Prostate gland (tissue), 2 donors: ENCODE measurements at places on chromosomes 2 and 18. TPM values are rescaled to one million over a fixed set of nuclear protein-coding genes. Genes with fewer than 3 reads are reported as not detected.

GRCh38 chr18:6737833-6738232 lies 8.3 kb downstream of the ARHGAP28 start:
- no peaks in the 10 kb centered on the region for H3K36me3 ChIP-seq
- H3K27ac ChIP-seq, result no peak overlapping the region
- peaks cover 4% of the 10 kb centered on the region for H3K4me1 ChIP-seq
- DNase-seq, result no peak
- no peak overlapping the region for H3K4me3 ChIP-seq

DNA sequence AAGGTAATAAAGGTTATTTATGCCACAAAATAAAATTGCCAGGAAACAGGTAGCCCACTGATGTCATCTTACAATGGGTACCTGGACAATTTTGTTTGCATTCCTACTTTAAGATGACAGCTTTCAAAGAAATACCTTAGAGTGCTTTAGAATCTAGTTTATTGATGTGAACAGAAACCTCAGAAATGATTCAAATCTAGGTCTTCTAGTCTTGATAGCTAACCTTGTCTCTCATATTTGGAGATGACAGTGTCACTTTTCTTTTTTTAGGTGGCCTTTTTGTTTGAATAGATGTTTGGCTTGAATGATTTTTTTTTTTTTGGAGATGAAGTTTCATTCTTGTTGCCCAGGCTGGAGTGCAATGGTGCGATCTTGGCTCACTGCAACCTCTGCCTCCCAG lies 69.1 kb downstream of the PIK3C3 start:
- H3K36me3 ChIP-seq, result no peaks in the 10 kb centered on the region
- H3K4me1 ChIP-seq, result no peaks in the 10 kb centered on the region
- no peak overlapping the region for H3K4me3 ChIP-seq
- H3K27ac ChIP-seq, result no peak overlapping the region

- H3K4me3 ChIP-seq, result no peak overlapping the region
- H3K27me3 ChIP-seq, result no peaks in the 10 kb centered on the region
- no peaks in the 10 kb centered on the region for H3K4me1 ChIP-seq
- H3K27ac ChIP-seq, result no peak overlapping the region
- no peaks in the 10 kb centered on the region for H3K36me3 ChIP-seq
Measured at GRCh38 chr2:60675301-60675700, 80.8 kb upstream of the PAPOLG start.

GRCh38 chr2:217789003-217789735 lies 213.6 kb downstream of the TNS1 start:
- no peaks in the 10 kb centered on the region for H3K4me1 ChIP-seq
- H3K27me3 ChIP-seq, result no peaks in the 10 kb centered on the region
- no peak overlapping the region for H3K27ac ChIP-seq
- H3K36me3 ChIP-seq, result no peaks in the 10 kb centered on the region

DNA sequence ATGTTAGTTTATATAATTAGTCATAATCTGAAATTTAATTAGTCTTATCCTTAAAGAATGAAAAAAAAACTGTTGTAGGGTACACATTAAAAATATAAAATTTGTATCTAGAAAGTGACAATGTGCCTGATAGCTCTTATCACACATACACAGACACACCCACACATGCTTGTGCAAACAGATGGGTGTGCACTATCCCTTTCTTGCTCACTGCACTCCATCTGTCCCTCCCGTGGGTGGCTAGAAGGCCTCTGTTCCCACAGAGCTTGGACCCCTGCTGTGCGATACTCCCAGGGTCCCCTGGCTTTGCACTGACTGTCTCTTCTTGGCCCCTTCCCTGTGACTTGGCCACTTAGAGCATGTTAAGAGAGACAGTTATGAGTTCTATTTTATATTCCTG lies 123.9 kb upstream of the ACKR3 start:
- no peaks in the 10 kb centered on the region for H3K36me3 ChIP-seq
- H3K4me1 ChIP-seq, result no peaks in the 10 kb centered on the region

GRCh38 chr2:108448678-108449409 lies at the start of gene GCC2:
GCC2 (plus strand) TSS chr2:108449206; CDS start chr2:108449275, 69 bp downstream.
- H3K27me3 ChIP-seq, result no peaks in the 10 kb centered on the region
- peak within 1 kb of the TSS; percentile 48 for H3K4me3 ChIP-seq
- H3K4me1 ChIP-seq, result peaks cover 8% of the 10 kb centered on the region
- H3K36me3 ChIP-seq, result no peaks in the 10 kb centered on the region
- peak; percentile 93 for DNase-seq
- peak within 1 kb of the TSS; percentile 85 for H3K27ac ChIP-seq

GRCh38 chr2:211401328-211401727 lies 844.9 kb downstream of the CPS1 start:
- no peaks in the 10 kb centered on the region for H3K27me3 ChIP-seq
- DNase-seq, result no peak
- H3K36me3 ChIP-seq, result no peaks in the 10 kb centered on the region
- H3K4me1 ChIP-seq, result no peaks in the 10 kb centered on the region

- no peak overlapping the region for H3K27ac ChIP-seq
- no peaks in the 10 kb centered on the region for H3K4me1 ChIP-seq
- no peaks in the 10 kb centered on the region for H3K27me3 ChIP-seq
- H3K4me3 ChIP-seq, result no peak overlapping the region
- no peaks in the 10 kb centered on the region for H3K36me3 ChIP-seq
- no peak for DNase-seq
Measured at GRCh38 chr2:62529758-62530157, 23.8 kb upstream of the TMEM17 start.

GRCh38 chr18:8830067-8831060 lies 125.0 kb downstream of the MTCL1 start:
- H3K4me3 ChIP-seq, result no peak overlapping the region
- no peaks in the 10 kb centered on the region for H3K27me3 ChIP-seq
- no peaks in the 10 kb centered on the region for H3K4me1 ChIP-seq

GRCh38 chr2:45013229-45014015 lies 4.2 kb upstream of the SIX2 start:
- peaks cover 3% of the 10 kb centered on the region for H3K27me3 ChIP-seq
- H3K36me3 ChIP-seq, result no peaks in the 10 kb centered on the region
- DNase-seq, result no peak
- peak overlapping the region; percentile 30 for H3K4me3 ChIP-seq
- peaks cover 8% of the 10 kb centered on the region for H3K4me1 ChIP-seq

GRCh38 chr18:23574611-23575308 lies 11.5 kb downstream of the NPC1 start:
- H3K27me3 ChIP-seq, result no peaks in the 10 kb centered on the region
- DNase-seq, result no peak
- H3K27ac ChIP-seq, result peak overlapping the region; percentile 19

- no peaks in the 10 kb centered on the region for H3K36me3 ChIP-seq
- no peak overlapping the region for H3K4me3 ChIP-seq
- H3K27ac ChIP-seq, result no peak overlapping the region
- no peaks in the 10 kb centered on the region for H3K4me1 ChIP-seq
- no peak for DNase-seq
Measured at GRCh38 chr18:54086863-54087262, 137.6 kb downstream of the MBD2 start.

DNA sequence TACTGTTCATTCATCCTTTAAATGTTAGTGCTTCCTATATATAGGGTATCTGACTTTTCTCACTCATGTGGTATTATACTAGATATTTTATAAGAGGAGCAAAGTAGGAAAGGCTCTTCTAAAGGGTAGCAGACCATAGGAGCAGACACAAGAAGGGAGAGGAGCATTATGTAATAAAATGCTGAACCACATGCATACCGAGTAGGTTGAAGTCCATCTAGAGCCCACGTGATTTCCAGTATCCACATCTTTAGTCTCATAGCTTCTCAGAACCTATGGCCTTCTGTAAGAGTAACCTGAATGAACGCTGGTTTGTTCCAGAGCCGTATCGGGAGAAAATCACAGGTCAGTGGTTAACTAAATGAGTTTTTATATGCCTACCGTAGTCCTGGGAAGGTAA lies 85.9 kb downstream of the MAP3K20 start:
- H3K4me1 ChIP-seq, result no peaks in the 10 kb centered on the region
- no peaks in the 10 kb centered on the region for H3K27me3 ChIP-seq
- H3K27ac ChIP-seq, result no peak overlapping the region
- no peaks in the 10 kb centered on the region for H3K36me3 ChIP-seq
- DNase-seq, result no peak

DNA sequence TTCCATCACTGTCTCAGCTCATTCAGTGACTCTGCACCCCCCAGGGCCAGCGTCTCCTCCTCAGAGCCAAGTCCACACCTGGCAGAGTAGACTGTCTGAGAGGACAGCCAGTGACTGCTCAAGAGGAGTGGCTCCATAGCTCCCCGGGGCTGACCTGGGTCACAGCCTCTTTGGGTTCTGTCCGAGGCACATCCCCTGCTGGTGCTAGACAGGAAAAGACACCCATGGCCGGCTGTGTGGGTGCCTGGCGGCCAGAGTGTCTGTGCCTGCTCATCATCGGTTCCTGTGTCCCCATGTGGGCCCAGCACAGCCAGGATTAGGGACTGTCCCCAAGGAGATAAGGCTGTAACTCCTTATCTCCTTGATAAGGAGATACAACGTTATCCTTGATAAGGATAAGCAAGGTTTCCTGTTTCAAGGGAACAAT lies 3.5 kb upstream of the CROCC2 start:
- H3K4me1 ChIP-seq, result peaks cover 11% of the 10 kb centered on the region
- H3K4me3 ChIP-seq, result no peak overlapping the region
- no peak overlapping the region for H3K27ac ChIP-seq
- H3K36me3 ChIP-seq, result no peaks in the 10 kb centered on the region
- DNase-seq, result no peak

GRCh38 chr18:57073501-57074187 lies 73.2 kb upstream of the BOD1L2 start:
- H3K4me1 ChIP-seq, result no peaks in the 10 kb centered on the region
- H3K27ac ChIP-seq, result no peak overlapping the region
- no peak for DNase-seq
- H3K36me3 ChIP-seq, result no peaks in the 10 kb centered on the region
- H3K27me3 ChIP-seq, result no peaks in the 10 kb centered on the region

DNA sequence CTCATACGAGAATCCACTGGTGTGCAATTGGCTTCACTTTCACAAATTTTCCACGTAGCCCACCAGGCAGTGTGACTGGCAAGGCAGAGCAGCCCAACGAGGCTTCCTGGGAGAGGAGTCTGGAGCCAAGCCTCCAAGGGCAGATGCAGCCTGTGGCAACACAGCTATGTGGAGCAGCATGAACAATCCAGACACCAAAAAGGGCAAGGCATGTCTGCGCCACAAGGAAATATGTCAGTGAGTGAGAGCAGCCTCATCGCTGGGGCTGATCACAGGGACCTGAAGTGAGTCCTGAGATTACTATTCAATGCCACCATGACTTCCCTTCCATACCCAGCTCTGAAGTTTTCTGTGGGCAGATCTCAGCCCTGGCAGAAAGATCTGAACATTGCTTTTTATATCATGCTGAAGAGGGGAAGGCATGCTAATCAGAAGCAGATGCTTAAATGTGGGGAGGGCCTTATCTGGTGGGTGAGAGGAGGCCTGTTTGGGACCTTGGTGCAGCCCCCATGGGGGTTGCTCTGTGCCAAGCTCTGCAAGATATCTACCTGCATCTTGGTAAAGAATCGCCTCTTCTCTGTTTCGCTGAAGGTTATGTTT lies 40.0 kb upstream of the PUM2 start:
- no peak overlapping the region for H3K4me3 ChIP-seq
- no peaks in the 10 kb centered on the region for H3K36me3 ChIP-seq
- no peaks in the 10 kb centered on the region for H3K27me3 ChIP-seq
- no peak for DNase-seq

GRCh38 chr18:56173542-56174220 lies 464.7 kb downstream of the TXNL1 start:
- no peak overlapping the region for H3K4me3 ChIP-seq
- no peak overlapping the region for H3K27ac ChIP-seq
- no peaks in the 10 kb centered on the region for H3K36me3 ChIP-seq
- no peaks in the 10 kb centered on the region for H3K27me3 ChIP-seq
- DNase-seq, result no peak

- H3K4me3 ChIP-seq, result no peak overlapping the region
- H3K4me1 ChIP-seq, result no peaks in the 10 kb centered on the region
- no peaks in the 10 kb centered on the region for H3K36me3 ChIP-seq
- H3K27ac ChIP-seq, result no peak overlapping the region
Measured at GRCh38 chr18:23087352-23087751, 47.9 kb upstream of the CABLES1 start.

DNA sequence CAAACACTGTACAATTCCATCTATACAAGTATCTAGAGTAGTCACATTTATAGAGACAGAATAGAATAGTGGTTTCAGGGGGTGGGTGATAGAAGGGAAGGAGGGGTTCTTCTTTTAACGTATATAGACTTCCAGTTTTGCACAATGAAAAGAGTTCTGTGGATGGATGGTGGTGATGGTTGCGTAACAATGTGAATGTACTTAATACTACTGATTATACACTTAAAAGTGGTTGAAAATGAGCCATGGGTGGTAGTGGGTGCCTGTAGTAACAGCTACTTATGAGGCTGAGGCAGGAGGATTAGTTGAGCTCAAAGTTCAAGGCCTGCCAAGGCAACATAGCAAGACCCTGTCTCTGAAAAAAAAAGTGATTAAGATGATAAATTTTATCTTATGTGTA lies 85.8 kb downstream of the SETBP1 start:
- no peak overlapping the region for H3K4me3 ChIP-seq
- H3K27me3 ChIP-seq, result no peaks in the 10 kb centered on the region
- H3K27ac ChIP-seq, result no peak overlapping the region
- H3K36me3 ChIP-seq, result no peaks in the 10 kb centered on the region
- H3K4me1 ChIP-seq, result no peaks in the 10 kb centered on the region

C1QL2 gene
- 1.4 TPM for total RNA-seq

ADCYAP1 gene
- 2.2 TPM for total RNA-seq

SANBR gene
- 4.8 TPM for total RNA-seq

ZNF385B gene
- 35.7 TPM for total RNA-seq

MC4R gene
- not detected for total RNA-seq
